ENCODE measurements at places on chromosomes 5 and 9. TPM values are rescaled to one million over a fixed set of nuclear protein-coding genes. Genes with fewer than 3 reads are reported as not detected.

FBN2 gene
- 9.7 TPM for polyA plus RNA-seq

DNA sequence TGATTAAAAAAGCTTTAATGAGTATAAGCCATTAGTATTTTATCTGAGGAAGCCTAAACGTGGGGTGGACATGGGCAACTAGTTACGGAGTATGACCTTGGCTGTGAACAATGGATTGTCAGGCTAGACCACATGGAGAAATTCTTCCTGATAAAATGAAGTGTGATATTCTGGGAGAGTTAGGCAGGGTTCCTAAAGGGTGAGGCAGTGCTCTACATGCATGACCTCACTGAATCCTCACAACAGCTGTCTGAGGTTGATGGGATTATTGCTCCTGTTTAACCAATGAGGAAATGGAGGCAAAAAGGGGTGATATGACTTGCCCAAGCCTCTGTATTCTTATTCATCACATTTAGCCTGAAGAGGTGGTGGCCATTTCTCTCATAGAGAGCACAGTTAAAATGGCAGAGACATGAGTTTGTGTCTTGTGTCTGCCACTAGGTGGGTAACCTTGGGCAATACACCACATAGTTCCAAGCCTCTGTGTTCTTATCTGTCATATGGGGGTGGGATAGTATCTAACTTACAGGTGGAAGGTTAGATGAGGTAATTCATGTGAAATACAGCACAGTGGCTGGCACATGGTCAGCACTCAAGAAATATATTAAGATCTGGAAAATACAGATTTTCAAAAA lies 96.1 kb upstream of the NR3C1 start:
- DNase-seq, result no peak

DNA sequence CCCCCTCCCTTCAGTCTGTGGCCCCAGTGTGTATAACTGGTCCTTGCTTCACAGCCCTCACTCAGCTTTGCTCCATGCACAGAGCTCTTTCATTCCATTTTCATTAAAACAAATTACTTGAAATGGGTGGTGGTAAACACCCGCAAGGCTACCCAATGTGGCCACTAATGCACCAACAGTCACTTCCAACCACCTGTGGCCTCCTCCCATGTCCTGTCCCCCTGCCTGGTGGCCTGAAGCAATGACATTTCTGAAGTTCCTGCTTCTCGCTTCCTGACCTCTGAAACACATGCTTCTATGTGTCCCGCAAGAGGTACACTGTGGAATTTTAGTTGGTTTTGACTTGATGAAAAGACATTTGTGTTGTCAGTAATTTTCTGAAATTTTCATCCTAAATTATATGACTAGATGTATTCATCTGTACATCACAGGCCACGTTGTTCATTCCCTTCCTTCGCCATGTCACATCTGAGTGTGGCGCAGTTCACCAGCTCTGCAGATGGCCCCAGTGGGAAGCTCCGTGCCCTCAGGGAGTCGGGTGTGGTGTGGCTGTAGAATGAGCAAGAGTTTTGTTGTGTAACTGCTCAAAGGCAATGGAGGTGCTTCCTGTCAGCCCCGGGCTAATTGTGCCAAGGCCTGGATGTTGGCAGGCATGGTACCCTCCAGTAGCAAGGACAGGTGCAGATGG lies 9.6 kb downstream of the ROPN1L start:
- no peak for DNase-seq

- no peak for DNase-seq
These were observed 51.2 kb downstream of the PARP8 start for GRCh38 chr5:50717651-50718050.
